ENCODE measurements at places on chromosomes 16 and 17. TPM values are rescaled to one million over a fixed set of nuclear protein-coding genes. Genes with fewer than 3 reads are reported as not detected.

DNA sequence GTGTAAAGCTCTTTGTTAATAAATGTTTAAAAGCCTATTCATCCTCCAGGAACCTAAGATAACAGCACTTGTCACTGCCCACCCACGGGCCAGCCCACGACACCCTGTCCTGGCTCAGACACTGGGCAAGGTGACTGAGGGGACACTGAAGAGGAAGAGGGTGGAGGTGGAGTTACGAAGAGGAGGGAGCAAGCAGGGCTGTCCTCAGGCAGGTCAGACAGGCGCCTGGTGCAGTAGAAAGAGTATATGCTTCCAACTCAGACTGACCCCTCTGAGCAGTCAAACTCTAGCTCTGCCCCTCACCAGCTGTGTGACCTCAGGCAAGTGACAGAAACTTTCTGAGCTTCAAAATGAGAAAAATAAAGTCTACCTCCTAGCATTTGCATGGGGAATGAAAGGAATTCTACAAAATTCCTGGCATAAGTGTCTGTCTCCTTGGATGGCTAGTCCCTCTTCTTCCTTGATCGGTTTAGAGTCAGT, 22.8 kb downstream of the TEX2 start:
- H3K36me3 ChIP-seq = no peaks in the 10 kb centered on the region
- H3K4me3 ChIP-seq = no peak overlapping the region
- no peak for DNase-seq
- H3K27me3 ChIP-seq = no peaks in the 10 kb centered on the region
- H3K4me1 ChIP-seq = peaks cover 26% of the 10 kb centered on the region

DNA sequence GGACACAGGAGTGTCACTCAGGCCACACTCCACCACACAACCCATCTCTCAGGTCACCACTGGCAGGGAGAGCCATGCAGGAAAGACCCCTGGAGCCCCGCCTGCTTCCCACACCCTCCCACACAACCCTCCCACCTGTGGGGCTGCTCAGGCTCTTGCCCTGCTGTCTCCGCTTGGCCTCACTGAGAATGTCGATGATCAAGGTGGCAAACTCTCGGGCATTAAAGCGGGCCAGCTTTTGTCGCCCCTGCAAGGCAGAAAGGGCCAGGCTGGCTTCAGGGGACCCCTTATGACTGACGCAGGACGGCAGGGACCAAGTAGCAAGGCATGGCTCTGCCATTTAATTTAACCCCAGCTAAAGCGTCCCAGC, 8.5 kb downstream of the TP53I13 start:
- H3K4me1 ChIP-seq = peaks cover 23% of the 10 kb centered on the region
- no peak for DNase-seq
- H3K27ac ChIP-seq = no peak overlapping the region
- H3K4me3 ChIP-seq = no peak overlapping the region
- H3K27me3 ChIP-seq = no peaks in the 10 kb centered on the region

- H3K27me3 ChIP-seq = no peaks in the 10 kb centered on the region
- H3K4me1 ChIP-seq = peaks cover 87% of the 10 kb centered on the region
- H3K4me3 ChIP-seq = peak overlapping the region; percentile 73
- H3K36me3 ChIP-seq = peaks cover 12% of the 10 kb centered on the region
These were observed 7.7 kb downstream of the CBX4 start for GRCh38 chr17:79831265-79832217.

- no peak overlapping the region for H3K27ac ChIP-seq
- no peaks in the 10 kb centered on the region for H3K36me3 ChIP-seq
- no peaks in the 10 kb centered on the region for H3K4me1 ChIP-seq
- DNase-seq = no peak
- H3K4me3 ChIP-seq = no peak overlapping the region
These were observed 2274.7 kb downstream of the TP53TG3F start for GRCh38 chr16:35733971-35734702.

- DNase-seq = no peak
- no peak overlapping the region for H3K4me3 ChIP-seq
- peaks cover 3% of the 10 kb centered on the region for H3K36me3 ChIP-seq
These were observed 17.6 kb downstream of the ABCC1 start for GRCh38 chr16:15966836-15967546.

DNA sequence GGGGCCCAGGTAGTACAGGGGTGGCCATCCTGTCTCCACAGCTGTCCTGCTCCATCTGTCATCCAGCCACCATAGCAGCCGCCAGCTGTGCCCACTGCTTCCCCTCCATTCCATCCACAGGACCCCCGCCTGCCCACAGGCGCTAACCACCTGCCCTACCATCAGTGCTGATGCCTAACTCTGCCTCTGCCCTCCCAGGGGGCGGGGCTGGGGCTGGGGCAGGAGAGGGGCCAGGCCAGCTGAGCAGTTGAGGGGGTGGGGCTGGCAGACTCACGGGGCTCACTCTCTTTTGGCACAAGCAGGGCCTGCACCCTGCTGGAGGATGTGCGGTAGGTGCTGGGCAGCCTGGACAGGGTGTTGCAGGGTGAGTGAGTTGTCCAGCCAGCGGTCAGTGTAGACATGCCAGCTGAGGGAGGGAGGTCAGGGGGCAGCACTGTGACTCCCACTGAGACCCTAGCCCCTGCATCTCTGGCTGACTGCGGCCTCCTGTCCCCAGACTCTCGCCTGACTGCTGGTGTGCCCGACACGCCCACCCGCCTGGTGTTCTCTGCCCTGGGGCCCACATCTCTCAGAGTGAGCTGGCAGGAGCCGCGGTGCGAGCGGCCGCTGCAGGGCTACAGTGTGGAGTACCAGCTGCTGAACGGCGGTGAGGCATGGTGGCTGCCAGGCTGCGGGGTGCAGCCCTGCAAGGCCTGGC, 9.6 kb downstream of the GALK1 start:
- no peak for DNase-seq
- H3K27ac ChIP-seq = peak overlapping the region; percentile 72
- peaks cover 61% of the 10 kb centered on the region for H3K4me1 ChIP-seq
- H3K27me3 ChIP-seq = no peaks in the 10 kb centered on the region

GRCh38 chr17:4229627-4230541, 33.9 kb downstream of the ANKFY1 start:
- H3K4me3 ChIP-seq = no peak overlapping the region
- no peaks in the 10 kb centered on the region for H3K27me3 ChIP-seq
- H3K36me3 ChIP-seq = peaks cover 27% of the 10 kb centered on the region
- no peaks in the 10 kb centered on the region for H3K4me1 ChIP-seq

DNA sequence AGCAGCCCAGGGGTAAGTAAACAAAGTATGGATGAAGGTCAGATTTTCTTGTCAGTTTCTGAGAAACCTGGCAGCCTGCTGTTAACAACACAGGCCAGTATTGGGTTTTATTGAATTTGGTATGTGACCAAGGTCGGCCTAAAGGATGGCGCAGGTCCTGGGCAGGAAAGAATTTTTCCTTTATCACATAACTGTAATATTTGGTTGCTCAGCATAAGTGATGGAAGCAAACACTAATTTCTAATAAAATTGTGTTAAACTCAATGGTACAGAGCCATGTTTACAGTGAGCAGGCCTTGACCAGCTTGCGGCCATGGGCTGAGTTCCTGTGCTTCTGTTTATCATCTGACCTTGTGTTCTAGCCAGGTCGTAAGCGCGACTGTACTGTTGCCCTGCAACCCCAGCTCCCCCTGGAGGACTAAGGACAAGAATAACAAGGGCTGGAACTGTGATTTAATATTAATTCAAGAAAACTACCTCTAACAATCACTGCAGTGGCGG, 10.5 kb downstream of the POLDIP2 start:
- H3K27ac ChIP-seq = peak overlapping the region; percentile 43
- H3K4me3 ChIP-seq = no peak overlapping the region
- H3K4me1 ChIP-seq = peaks cover 26% of the 10 kb centered on the region
- H3K36me3 ChIP-seq = peaks cover 74% of the 10 kb centered on the region
- H3K27me3 ChIP-seq = no peaks in the 10 kb centered on the region
- peak; percentile 69 for DNase-seq

DNA sequence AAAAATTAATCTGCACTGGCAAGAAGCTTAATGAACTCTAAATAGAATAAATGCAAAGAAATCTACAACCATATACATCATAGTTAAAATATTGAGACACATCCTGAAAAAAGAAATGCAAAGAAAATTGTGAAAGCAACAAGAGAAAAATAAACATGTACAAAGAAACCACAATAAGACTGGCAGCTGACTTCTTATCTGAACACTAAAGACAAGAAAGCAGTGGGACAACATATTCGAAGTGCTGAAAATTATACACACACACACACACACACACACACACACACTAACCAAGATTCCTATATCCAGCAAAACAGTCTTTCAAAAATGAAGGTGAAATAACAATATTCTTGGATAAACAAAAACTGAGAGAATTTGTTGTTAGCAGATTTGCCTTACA, 366.5 kb upstream of the C16orf82 start:
- DNase-seq = no peak
- no peak overlapping the region for H3K27ac ChIP-seq
- H3K36me3 ChIP-seq = no peaks in the 10 kb centered on the region

GRCh38 chr17:30821871-30822723, 2.4 kb downstream of the CRLF3 start:
- no peak overlapping the region for H3K27ac ChIP-seq
- H3K27me3 ChIP-seq = no peaks in the 10 kb centered on the region
- no peak for DNase-seq
- H3K4me3 ChIP-seq = no peak overlapping the region

DNA sequence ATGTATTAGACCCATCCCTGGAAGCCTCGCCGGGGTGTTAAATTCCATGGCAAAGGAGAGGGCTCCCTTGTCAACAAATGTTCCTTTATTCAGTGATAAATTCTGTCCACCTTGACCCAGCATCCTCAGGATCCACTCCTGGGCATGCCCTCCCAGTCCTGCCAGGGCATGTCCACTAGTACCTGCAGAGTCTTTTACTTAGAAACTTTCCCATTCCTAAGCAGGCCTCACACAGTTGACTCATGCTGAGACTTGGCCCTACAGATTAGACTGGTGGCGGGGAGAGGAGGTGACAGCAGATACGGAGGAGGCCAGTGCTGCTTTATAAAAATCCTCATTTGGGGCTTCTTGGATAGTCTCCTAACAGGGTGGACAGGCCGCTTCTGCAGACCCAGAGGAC, 88.8 kb downstream of the CYLD start:
- no peak overlapping the region for H3K27ac ChIP-seq
- H3K4me3 ChIP-seq = no peak overlapping the region
- peaks cover 26% of the 10 kb centered on the region for H3K27me3 ChIP-seq

GRCh38 chr17:39787743-39788484, 50.2 kb downstream of the GRB7 start:
- no peak overlapping the region for H3K27ac ChIP-seq
- H3K4me3 ChIP-seq = no peak overlapping the region
- no peaks in the 10 kb centered on the region for H3K36me3 ChIP-seq
- H3K27me3 ChIP-seq = no peaks in the 10 kb centered on the region
- no peaks in the 10 kb centered on the region for H3K4me1 ChIP-seq
- no peak for DNase-seq

DNA sequence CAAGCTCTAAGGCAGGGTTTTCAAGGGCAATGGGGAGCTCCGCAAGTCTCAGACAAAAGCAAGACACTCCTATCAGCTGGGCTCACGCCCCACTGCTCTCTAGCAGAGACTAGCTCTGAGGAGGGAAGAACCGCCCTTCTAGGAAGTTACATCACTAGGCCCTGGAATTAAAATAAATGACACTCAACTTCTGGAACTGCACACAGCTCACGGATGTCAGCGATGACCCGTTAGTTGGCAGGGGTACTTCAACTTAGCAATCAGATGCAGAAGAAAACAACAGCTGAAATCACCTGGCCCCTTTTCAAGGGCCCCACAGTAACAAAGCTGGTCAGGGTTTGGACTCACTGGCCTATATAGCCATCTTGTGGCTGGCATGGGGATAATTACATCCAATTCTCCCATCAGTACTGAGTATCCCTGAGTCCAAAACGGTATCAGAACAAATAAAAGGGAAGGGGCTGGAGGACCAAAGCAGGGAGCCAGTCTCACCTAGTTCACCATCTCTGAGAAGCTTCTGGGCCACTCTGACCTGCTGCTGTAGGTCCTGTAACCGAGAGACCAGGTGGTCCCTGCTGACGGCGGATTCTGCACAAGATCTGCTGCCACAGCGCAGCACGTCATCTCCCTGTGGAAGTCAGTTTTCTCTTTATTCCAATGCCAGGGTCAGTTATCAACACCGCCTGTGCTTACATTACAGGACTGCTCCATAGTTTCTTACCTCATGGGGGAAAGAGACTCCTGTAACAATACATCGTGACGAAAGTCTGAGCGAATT, 22.2 kb downstream of the SERPINF1 start:
- H3K4me1 ChIP-seq = peaks cover 7% of the 10 kb centered on the region
- no peak overlapping the region for H3K27ac ChIP-seq
- DNase-seq = peak; percentile 67
- H3K36me3 ChIP-seq = peaks cover 23% of the 10 kb centered on the region
- H3K4me3 ChIP-seq = no peak overlapping the region
- no peaks in the 10 kb centered on the region for H3K27me3 ChIP-seq

DNA sequence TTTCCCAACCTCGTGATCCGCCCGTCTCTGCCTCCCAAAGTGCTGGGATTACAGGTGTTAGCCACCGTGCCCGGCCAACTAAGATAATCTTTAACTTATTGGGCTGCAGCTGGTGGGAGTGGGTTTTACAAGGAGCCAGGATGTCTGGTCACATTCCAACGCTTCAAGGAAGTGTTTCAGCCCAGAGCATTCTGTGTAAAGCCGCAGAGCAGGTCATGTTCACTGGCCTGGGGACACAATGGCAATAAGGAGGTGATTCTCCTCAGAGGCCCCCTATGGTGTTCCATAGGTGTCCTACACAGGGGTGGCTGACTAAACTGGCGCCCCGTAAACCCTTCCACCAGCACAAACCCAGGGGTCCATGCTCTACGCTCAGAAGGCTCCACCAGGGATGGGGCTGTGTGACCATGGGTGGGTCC, 1.2 kb downstream of the QPRT start:
- DNase-seq = peak; percentile 75
- H3K36me3 ChIP-seq = peaks cover 24% of the 10 kb centered on the region
- peak overlapping the region; percentile 99 for H3K27ac ChIP-seq
- H3K4me3 ChIP-seq = peak overlapping the region; percentile 91
- peaks cover 44% of the 10 kb centered on the region for H3K4me1 ChIP-seq
- no peaks in the 10 kb centered on the region for H3K27me3 ChIP-seq

- H3K27me3 ChIP-seq = peaks cover 10% of the 10 kb centered on the region
- no peak overlapping the region for H3K4me3 ChIP-seq
- no peak for DNase-seq
- peaks cover 12% of the 10 kb centered on the region for H3K4me1 ChIP-seq
These were observed 10.1 kb upstream of the TMEM219 start for GRCh38 chr16:29951625-29952365.

DNA sequence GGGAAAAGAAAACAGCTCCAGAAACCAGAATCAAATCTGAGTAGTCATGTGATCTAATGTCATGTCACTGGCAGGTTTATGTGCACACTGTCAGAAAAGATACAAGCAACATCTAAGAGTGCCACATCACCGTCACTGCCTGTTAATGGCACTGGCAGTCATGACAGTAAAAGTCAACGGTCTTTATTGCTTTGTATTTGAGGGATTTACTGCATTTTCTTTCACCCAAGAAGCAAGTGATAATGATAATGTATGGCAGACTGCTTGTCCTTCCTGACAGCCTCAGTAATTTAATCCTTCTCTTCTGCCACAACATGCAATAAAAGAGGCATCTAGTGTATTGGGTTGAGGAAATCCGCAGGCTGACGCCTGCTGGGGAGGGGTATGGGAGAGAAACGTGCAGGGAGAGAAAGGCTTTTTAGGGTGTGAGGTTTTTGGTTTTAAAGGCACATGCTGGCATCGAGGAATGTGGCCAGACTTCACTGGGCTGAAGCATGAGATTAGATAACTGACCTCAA, 92.4 kb downstream of the RPGRIP1L start:
- H3K27me3 ChIP-seq = no peaks in the 10 kb centered on the region
- H3K27ac ChIP-seq = no peak overlapping the region
- no peaks in the 10 kb centered on the region for H3K36me3 ChIP-seq
- DNase-seq = no peak

Gene SPEM3
- total RNA-seq = not detected

Gene OTOP3
- not detected for total RNA-seq

Gene MEFV
- 0.11 TPM for total RNA-seq

Gene EVI2B
- total RNA-seq = not detected

Gene CD300LB
- not detected for total RNA-seq

Gene SGCA
- total RNA-seq = not detected

Gene MPP2
- 0.20 TPM for total RNA-seq

Gene AANAT
- not detected for total RNA-seq
